ENCODE measurements at places on chromosomes 3 and 15.

- DNase-seq = no peak
Observed at GRCh38 chr3:195878424-195879274, 29.7 kb downstream of the TNK2 start.

GRCh38 chr3:79558943-79559342 is 208.9 kb downstream of the ROBO1 start:
- DNase-seq = no peak

DNA sequence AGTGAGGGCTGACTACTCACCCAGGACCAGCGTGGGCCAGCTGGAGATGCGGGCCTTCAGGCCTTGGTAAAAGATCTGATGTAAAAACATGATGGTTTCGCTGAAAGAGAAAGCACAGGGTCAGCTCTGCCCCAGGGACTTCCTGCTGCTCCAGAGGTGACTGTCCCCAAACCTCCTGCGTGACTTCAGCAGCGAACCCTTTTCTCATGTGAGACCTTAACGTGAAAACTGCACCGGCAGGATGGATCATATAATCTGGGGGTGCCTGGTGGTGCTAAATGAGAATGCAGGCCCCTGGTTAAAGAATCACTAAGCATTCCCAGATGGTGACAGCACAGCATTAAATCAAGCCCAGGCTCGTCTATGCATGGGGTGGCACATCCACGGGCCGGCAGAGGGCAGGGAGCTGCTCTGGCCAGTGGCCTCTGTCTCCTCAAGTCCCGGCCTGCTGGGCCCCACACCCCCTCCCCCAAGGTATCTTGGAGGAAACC is 55.4 kb downstream of the RASGRF1 start:
- DNase-seq = peak; percentile 15

DNA sequence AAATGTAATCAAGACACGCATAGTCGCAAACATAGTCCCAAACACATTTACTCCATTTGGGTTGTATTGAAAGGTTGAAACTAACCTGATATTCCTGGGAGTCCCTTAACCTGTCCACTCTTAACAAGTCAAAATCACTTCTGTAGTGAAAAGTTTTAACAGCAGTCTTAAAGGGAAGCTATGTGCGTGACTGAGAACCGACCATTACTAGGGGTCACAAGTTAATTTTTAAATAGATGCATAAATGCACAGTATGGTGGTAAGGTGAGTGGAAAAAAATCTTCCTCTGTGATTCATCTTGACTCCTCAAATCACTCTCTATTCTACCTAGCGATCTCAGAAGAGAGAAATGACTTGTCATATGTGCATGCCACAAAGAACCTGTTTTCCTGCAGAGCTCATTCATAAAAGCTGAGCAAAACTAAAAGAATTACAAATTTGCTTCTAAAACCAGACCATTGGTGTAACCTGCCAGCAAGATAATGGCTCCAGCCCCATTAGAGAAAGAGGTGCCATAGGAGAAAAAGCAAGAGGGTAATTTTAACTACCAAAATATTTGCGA is 4.8 kb downstream of the GPR15 start:
- no peak for DNase-seq

DNA sequence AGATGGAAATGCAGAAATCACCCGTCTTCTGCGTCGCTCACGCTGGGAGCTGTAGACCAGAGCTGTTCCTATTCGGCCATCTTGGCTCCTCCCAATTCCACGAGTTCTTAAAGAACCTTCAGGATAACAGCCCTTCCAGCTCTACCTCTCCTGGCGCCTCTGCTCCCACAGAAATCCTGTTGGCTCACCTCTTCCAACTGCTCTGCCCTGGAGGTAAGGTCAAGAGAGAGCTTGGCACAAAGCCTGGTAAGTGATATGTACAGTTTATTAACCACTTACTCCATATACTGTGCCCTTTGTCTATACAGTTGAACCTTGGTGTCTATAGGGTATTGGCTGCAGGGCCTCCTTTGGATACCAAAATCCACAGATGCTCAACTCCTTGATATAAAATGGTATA is 17.8 kb upstream of the FGF12 start:
- no peak for DNase-seq

DNA sequence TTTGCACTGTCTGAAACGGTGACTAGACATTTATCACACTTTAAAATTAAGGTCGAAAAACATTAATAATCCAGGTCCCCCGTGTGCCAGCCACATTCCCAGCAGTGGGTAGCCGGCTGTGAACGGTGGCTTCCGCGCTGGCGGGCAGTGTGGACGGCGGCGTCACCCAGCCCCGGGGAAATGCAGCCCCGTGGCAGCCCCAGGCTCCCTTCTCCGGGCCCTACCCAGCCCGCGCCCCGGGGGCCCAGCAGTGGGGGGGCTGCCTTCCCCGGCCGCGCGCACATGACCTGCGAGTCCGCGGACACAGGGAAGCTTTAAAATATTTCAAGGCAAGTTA is 25.3 kb downstream of the GABRA5 start:
- DNase-seq = no peak

Measured in left kidney (tissue), 8 donors.